ENCODE measurements at places on chromosomes 1 and 21.

DNA sequence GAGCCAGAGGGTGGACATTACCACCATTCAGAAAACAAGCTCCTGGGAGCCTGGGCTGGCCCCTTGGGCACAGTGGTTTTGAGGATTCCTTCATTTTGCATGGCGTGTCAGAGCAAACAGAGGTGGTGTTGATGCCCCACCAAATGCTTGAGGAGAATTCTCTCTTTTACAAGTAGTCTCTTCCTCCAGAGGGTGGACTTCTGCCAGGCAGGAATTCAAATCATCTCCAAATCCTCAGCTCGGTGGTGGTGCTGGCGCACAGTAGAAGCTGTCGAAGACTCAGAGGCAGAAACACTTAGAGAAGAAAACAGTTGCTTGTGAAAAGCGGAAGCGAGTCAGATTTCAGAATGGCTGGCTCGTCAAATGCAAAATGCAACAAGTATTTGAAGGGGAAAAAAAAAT lies 3.4 kb upstream of the CHI3L1 start:
- DNase-seq = no peak

DNA sequence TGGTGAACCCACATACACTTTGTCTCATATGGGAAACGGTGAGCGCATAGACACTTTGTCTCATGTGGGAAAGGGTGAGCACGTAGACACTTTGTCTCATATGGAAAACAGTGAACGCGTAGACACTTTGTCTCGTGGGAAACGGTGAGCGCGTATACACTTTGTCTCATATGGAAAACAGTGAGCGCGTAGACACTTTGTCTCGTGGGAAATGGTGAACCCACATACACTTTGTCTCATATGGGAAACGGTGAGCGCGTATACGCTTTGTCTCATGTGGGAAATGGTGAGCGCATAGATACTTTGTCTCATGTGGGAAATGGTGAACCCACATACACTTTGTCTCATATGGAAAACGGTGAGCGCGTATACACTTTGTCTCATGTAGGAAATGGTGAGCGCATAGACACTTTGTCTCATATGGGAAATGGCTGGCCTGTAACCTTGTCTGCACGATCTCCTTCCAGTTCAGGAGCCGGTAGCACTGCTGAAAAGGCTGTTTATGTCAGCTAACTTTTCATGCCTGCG lies 50.7 kb upstream of the TRAPPC10 start:
- no peak for DNase-seq

DNA sequence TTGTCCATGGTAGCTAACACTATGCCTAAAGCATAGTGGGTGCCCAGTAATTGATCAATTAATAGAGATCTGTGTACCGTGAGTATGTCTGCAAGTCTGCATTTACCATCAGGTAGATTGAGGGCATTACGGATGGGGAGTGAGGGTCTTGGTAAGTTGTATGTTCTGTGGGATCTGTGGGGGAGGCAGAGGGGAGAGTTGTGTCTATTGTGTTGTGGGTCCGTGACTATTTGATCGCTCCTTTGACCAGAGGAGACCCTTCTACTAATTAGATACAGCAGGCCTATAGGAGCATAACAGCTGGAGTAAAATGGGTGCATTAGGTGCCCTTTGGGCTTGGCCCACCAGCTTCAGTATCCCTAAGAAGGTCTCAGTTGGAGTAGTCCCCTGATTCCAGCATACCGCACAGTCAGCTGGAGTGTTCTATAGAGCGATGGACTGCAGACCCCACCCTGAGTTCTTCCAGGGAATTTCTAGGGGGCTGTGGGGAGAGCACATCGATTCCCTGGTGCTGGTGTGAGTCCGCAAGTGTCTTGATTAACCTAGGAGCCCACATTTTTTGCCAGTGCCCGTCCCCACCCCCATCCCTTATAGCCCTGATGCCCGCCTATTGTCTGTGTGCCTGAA lies 55.9 kb downstream of the RHBG start:
- no peak for DNase-seq

DNA sequence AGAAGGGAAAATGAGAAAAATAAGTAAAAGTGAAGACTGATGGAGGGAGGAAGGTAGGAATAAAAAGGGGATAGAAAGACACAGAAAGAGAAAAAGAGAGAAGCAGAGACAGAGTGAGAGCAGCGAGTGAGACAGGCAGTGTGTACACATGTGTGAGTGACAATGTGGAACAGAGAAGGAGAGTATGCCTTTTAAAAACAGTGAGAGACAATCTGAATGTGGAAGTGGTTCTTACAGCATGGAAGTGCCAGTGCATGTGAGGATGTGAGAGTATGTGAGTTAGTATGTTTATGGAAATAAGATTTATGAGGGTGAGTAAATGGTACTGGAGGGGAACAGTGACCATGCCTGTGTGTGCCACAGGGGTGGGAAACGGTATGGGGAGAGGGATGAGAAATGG lies 1.2 kb downstream of the NEGR1 start:
- DNase-seq = no peak

GRCh38 chr1:109739738-109740614 lies 862 bp downstream of the GSTM3 start:
- DNase-seq = peak; percentile 82

GRCh38 chr1:176315519-176316220 lies 108.6 kb upstream of the COP1 start:
- DNase-seq = no peak

- DNase-seq = no peak
Measured at GRCh38 chr1:19892628-19893168, 10.5 kb downstream of the OTUD3 start.

DNA sequence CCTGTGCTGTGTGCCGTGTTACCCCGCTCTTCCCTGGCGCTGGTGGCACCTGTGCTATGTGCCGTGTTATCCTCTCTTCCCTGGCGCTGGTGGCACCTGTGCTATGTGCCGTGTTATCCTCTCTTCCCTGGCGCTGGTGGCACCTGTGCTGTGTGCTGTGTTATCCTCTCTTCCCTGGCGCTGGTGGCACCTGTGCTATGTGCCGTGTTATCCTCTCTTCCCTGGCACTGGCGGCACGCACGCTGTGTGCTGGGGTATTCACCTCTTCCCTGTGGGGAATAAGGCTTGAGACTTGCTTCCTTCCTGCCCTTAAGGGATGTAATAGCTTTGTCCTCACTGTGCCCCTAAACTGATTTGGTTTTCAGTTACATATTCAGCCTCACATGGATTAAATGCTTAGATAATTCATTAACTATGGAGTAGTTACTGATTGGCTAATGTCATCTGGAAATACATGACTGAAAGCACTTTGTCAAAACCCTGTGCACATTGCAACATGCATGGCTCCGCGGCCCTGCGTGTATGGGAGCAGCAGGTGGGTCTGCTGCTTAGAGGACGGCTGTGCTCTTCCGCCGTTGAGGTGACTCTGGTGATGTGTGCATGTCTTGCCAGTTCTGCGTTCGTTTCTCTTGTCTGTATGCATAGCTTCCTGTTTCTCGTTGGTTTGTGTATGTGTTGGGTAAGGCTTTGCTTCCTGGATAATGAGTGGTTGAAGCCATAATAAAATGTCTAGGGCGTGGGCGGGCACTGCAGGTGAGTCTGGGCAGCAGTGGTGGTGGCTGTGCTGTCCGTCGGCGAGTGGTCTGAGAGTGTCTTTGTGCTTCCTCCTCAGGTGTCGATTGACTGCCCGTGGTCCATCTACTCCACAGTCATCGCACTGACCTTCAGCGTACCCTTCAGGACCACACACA lies 17.9 kb upstream of the PWP2 start:
- DNase-seq = peak; percentile 69

DNA sequence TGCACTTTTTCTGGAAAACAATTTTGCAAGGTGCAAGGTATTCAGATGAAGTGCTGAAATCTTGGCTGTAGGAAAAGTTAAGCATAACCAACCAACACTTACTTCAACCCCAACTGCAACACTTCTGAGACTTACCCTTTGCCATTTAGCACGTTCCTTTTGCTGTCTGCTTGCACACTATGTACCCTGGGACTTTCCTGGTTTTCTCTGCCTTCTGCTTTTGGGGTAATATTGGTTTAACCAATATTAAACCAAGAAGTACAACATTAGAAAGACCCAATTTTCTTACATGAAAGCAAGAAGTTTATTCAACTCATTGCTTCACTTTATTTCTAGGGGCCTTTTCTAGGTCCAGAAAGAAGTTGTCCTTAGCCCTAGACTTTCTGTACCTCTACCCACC lies 193.0 kb downstream of the HLX start:
- DNase-seq = no peak

DNA sequence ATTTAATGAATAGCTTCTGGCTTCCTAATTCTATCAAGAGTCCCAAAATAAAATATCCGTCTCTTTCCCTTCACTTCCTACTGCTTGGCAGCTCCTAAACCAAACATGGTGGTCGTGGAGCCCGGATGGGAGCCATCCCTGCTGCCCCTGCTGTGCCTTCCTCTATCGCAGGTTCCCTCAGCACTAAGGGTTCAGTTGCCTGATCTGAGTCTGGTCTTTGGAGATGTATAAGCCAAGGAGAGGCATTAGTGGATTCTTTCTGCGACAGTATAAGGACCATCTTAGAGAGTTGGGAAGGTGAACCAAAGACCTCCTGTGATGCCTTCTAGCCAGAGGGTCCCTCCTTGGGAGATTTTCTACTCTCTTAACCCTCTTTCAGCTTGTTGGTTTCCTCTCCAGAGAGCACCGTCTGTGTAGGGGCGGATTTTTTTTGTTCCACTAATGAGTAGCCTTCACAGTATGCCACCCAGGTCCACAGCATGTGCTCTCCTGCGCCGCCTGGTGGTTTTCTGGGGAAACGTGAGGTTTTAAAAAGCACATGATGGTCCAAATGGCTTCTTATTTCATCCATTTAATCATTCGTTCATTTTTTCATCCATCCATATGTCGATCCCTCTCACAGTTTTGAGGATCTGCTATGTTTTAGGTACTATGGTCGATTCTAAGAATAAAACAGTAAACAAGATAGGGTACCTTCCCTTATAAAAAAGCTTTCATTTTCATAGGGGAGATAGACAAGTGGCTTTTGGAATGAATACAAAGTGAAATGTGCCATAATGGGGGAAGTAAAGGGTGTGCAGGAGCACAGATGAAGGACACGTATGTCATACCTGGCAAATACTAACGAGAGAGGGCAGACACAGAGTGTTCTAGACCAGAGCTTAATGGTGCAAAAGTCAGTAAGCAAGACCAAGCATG lies 71.0 kb downstream of the NFASC start:
- peak; percentile 72 for DNase-seq

DNA sequence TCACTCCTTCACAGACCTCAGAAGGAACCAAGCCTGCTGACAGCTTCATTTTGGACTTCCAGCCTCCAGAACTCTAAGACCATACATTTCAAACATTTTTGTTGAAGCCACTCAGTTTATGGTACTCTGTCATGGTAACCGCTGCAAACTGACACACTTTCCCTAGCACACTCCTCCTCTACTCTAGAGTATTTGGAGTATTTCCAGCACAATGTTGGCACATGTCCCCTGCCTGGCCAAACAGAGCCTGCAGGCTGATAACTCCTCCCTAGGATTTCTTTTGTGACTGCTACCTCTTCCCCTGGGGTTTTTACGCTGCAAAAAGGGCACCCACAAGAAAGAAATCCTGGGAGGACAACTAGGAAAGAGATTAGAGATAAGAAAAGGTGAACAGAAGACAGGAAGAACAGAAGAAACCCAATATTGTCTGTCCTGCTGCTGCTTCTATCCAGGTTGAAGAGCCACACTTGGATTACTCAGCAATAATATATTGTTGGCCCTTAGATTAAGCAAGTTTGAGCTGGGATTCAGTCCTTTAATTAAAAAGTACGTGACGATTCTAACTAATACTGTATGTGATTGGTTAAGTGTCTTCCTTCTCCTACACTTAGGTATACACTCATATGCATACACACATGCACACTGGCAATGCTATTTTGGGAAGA lies 844.1 kb downstream of the LTN1 start:
- DNase-seq = no peak

DNA sequence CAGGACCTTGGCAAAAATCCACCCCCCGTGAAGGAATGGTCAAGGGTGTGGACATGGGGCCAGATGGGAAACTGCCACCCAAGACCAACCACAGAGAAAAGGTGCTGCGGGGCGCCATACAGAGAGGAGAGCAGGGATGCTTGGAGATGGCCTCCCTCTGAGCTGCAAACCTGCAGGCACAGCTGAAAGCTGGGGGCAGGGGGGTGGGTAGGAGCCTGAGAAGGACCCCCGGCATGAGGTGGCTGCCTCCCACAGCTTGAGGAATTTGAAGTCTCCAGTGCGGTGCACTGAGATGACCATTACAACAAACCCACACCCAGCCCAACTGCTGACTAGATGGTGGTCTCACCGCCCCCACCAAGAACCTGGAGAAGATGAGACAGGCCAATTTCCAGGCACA lies 84.8 kb downstream of the WDR4 start:
- DNase-seq = no peak

- DNase-seq = no peak
Measured at GRCh38 chr1:169250795-169251194, 116.8 kb downstream of the NME7 start.

DNA sequence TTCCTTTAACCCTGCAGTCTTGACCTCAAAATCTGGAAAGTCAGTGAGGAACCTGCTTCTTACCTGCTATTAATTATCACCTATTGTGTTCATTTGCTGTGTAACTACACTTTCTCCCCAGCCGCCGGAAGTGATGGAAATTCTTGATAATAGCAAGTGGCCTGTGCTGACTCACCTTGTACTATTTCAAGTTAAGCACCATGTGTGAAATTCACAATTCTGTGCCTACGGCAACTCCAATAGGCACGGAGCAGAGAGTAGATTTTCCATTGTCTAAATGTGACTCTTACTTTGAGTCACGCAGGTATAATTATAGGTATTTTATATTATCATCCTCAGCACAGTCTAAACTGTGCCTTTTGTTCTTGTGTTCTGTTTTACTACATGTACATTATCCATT lies 466.8 kb downstream of the KIF26B start:
- no peak for DNase-seq

GRCh38 chr21:41833497-41834115 lies 45.5 kb downstream of the PRDM15 start:
- DNase-seq = peak; percentile 12

DNA sequence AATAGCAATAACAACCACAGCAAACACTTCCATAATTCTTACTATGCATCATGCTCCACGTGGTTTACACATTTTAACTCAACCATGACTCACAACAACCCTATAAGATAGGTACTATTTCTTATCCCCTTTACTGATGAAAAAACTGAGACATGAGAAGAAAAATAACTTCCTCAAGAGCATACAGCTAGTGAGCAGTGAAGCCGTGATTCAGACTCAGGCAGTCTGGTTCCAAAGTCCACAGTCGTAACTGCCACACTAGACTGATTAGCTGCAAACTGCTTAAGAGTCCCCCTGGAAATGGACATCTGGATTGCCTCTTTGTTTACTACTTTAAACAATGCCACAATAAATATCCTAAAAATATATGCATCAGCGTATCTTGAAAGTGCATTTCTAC lies 55.7 kb downstream of the PLD5 start:
- DNase-seq = no peak

All from activated naive CD4-positive, alpha-beta T cell treated with anti-CD3 and anti-CD28 coated beads, Interleukin-2, amount 10 ng/mL, durations not matched to agents 7 days and 5 days (primary cell).